ENCODE measurements at places on chromosomes 6 and 20.

DNA sequence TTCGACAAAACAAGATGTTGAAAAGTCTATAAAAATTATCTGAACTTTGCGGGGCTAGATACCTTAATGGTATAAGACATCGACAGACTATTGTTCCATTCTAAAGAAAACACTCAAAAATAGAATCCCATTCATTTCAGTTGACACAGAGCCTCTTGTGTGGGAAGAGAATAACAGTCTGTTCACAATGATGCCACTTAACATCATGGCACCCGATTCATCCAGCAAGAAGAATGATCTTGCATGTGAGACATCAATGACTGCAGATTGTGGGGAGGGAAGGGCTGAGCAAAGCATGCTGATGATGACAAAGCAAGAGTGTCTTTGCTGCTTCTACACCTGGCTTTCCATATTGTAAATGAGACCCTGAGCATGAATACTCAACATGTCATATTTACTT lies 49.7 kb upstream of the ARMH2 start:
- DNase-seq = no peak

DNA sequence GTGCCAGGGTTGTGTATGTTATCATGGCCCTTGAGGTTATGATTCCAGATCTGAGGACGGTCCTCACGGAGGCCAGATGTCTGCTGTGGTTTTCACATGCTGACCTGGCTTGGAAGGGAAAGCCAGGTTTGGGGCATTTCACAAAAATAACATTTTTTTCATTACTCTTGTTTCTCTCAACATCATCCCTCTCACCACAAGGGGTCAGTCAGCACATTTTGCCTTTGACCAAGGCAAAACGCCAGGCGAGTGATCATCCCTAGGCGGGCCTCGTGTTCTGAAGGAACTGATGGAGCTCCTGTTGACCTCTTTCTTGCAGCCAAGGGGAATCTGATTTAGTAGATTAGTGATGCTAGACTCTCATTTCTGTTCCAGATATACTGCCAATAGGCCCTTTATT lies 133.5 kb downstream of the TBC1D7 start:
- DNase-seq = peak; percentile 62

DNA sequence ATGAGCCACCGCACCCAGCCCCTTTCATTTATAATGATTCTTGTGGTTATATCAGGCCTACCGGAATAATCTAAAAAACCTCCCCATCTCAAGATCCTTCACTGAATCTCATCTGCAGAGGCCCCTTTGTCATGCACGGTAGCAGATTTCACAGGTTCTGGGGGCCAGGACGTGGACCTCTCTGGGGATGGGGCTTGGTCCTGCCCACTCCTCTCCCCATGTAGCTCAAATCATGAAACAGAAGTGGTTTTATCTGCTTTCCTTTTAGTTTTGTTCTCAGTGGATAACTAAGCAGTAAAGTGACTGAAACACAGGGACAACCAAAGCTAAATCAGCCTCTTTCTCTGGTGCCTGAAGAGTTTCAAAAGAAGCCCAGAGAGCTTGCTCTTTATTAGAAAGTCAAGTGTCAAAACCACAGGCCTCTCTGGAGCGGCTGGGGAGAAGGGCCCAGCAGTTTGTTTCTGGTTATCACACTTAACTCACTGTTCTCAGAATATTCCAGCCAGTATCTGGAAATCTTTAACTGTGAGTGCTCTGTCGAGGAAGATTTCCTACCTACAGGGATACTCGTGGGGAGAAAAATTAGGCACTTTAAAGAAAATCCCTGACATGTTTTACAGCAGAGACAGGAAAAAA lies 60.6 kb upstream of the FAM184A start:
- no peak for DNase-seq

GRCh38 chr6:75169689-75170586 lies 35.9 kb downstream of the COL12A1 start:
- DNase-seq = no peak

DNA sequence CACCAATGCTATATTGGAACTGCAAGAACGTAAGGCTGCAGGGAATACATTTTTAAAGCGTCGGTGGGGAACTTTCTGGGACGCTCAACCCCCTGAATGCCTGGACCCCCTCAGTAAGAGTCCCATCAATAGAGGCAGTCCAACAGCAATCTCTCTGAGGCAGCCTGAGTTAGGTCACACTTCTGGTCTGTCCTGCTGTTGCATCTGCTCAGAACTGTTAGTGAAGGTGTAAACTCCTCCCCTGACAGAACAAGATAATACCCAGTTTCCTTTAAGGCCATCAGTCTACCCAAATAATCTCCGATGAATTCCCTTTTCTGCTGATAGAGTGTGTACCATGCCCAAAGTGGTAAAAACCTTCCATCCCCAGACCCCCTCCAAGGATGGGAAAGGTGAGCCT lies 1.1 kb upstream of the RNGTT start:
- no peak for DNase-seq

- DNase-seq = no peak
Observed at GRCh38 chr20:4891997-4892396, 109.3 kb downstream of the SLC23A2 start.

DNA sequence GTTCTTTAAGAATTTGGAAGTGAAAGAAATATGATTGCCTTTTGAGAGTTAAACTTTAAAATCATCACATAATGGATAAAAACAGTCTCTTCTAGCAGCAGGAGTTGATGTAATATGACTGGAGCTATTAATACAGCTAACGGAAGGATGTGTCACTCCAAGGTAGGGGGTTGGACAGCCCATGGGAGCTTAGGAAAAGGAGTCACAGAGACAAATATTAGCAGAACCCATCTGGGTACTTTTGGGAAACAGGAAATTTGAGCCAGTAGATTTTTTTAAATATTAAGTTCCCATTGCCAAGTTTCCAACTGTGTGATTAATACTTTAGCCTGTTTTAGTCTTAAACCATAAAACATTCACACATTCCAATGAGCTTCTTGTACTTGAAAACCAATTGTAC lies 164.7 kb upstream of the RIMS1 start:
- no peak for DNase-seq

GRCh38 chr6:108752733-108753590 lies 95.3 kb upstream of the ARMC2 start:
- DNase-seq = no peak

GRCh38 chr6:103874575-103874974 lies 985.1 kb downstream of the HACE1 start:
- no peak for DNase-seq

DNA sequence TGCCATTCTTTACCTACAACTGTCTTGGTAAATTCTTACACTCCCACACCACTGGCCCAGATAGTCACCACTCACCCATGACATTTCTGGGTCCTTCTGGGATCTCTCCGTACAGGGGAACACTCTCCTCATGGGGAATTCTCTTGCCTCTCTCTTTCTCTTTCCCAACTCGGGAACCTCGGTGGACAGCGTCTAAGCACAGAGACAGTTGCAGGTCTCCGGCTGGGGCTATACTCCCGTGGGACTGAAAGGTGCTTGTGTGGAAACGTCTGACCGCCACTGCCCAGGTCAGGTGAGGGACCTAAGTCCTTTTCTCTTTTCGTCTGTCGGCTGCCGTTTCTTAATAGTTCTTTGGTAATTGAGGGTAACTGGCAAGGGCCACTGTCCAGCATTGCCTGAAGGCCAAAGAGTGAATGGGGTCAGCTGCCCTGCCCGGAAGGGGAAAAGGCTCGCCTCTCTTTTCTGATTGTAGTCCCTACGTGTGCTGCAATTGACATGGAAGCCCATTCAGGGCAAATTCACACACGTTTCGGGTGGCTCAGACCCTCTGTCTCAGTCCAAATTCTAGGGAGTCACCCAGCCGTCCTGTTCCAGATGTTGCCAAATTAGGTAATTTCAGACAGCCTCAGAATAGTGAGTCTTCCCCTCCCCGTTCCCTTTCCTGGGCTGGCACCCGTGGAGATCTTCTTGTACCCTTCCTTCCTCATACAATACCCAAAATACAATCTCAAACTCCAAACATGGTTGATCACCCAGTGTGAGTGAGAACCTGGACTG lies 31.2 kb upstream of the RIPK1 start:
- DNase-seq = no peak

DNA sequence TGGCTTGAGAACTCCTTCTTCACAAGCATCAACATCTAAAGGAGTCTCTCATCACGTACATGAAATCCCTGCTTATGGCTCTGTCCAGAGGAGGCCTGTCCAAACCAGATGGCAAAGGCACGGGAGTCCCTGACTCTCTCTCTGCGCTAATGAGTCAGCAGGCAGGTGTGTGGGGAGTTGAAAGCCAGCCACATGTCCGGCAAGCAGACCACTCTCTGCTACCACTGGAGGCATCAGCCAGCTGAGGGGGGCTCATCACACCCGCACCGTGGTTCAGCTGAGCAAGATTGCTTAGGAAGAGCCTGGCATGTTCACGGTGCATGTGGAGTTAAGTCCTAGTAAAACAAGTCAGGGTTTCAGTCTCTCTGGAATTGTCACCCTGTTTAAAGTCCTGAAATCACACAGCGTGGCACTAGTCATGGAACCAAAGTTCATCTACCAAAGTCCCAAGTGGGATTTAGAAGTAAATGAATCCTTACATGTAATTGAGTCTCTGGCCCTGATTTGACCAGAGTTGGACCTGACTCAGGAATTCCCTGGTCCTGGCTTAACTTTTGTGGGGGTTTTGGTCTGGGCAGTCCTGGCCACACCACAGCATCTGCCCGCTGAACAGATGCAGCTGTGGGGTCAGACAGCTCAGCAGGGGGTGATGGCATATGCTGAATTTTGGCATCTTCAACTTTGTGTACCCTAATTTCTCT lies 155.2 kb upstream of the RIN2 start:
- no peak for DNase-seq

- no peak for DNase-seq
Observed at GRCh38 chr6:33313105-33313708, 671 bp downstream of the TAPBP start.

DNA sequence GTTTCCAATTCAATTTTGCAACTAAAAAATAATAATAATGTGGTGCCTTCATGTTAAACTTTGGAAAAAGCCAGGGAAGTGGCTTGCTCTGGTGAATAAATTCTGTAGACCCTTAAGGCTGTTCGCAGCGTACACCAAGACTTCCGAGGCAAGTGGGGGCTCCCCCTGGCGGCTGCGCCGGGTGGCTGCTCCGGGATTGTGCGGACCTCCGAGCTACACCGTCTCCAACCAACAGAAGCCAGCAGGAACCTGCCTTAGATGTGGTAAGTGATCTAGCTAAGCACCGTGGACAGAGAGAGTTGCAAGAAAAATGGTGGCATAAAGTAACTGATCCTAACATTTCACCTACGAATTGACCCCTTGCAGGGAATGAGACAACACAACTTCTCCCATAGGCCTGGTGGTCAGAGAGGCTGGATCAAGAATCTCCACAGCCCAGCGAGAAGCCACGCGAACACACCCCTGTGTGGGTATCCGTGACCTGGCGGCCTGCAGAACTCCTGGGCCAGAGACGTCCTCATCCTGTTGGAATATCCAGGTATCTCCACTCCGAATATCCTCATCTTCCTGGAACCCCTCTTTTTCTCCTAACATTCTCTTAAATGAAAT lies 69.6 kb downstream of the TBXT start:
- peak; percentile 52 for DNase-seq

GRCh38 chr6:5204376-5204775 lies 56.4 kb downstream of the LYRM4 start:
- peak; percentile 65 for DNase-seq

GRCh38 chr6:135819665-135820064 lies 31.8 kb upstream of the PDE7B start:
- no peak for DNase-seq
